Stimulated activated CD4-positive, alpha-beta T cell treated with anti-CD3 and anti-CD28 coated beads, Interleukin-12 subunit alpha, Interleukin-12 subunit beta, amount 100 ng/mL, for 4 hours (primary cell): ENCODE measurements at places on chromosomes 1 and 21.

DNA sequence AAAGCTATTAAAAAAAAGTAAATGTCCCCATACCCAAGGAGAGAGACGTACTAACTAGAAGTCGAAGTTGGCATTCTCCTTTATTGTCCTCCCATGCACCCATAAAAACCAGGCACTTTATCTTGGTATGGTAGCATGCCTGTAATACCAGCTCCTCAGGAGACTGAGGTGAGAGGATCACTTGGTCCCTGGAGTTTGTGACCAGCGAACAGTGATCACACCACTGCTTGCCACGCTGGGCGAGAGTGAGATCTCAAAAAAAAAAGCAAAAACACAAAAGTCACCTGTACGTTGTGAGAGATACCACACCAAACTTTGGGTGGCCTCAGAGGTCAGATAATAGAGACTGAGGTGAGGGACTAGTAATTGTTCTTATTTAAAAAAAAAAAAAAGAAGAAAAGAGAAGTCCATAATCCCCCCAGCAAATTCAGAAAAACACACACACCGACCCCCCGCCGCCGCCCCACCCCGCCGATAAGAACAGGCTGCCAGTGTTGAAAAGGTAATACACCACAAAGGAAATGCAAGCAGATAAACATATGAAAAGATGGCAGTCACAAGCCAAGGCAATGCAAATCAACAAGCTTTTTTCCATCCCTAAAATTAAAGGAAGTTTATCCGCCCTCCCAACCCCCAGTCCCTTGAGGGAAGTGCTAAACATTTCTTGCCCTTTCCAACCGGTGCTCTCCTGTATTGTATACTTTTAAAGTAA lies 3.6 kb downstream of the L1TD1 start:
- DNase-seq, result no peak

- peak; percentile 25 for DNase-seq
Measured at GRCh38 chr1:39230261-39231190, 26.0 kb downstream of the MACF1 start.

GRCh38 chr1:164660412-164660772 lies 101.4 kb downstream of the PBX1 start:
- no peak for DNase-seq

GRCh38 chr1:159763686-159764085 lies 17.1 kb upstream of the DUSP23 start:
- DNase-seq, result no peak

DNA sequence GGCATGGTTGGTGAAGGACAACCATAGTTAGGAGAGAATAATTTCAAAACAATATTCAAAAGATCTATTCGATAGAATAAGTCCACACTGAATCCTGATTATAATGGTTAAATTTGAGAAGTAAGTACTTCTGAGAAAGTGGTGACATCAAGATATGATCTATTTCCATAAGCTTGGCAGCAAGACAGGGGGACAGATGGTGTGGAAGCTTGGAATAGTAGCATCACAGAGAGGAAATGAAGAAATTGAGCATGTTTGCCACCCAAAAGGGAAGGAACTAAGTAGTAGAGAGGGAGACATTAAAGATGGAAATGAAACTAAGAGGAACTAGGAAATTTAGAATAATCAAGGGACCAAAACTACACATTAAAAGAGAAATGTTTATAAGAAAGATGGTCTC lies 94.5 kb downstream of the OLFM3 start:
- no peak for DNase-seq

DNA sequence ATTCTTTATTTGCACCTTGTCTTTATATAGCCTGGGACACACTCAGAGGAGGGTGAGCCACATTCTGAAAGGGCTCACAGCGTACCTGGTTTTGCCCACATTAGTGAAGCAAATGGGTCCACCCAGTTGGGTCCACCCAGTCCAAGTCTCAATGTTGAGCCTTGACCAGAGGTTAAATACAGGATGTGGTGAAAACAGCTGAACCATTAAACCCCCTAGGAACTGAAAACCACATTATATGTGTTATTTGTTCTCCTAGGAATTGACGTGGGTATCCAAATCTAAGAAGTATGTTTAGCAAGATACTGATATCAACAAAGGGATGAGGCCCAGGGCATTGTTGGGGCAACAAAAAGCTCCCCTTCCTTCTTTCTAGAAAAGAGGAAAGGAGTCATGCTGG lies 83.8 kb downstream of the SETD4 start:
- no peak for DNase-seq

DNA sequence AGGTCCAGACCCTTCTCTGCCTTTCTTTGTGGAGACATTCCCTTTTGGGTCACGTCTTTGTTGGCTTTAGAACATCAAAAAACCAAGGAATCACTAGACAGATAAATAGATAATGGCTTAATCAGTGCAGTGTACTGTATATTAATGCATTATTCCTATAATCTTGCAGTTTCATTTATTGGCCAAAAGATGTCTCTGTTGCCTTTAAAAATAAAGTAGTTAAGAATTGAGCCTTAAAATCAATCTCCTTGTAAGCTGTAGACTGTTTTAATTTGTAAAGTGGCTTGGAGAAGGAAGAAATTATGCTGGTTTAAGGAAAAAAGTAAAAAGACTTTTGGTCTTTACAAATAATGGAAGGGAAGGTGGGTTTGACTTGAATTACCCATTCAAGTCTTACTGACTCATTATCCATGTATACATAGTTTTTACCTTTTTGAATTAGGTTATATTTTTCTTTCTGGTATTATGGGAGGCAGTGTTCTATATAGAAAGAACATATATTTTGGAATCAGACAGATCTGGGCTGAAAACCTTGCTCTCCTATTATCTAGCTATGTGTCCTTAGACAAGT lies 84.6 kb downstream of the VPS13D start:
- no peak for DNase-seq

DNA sequence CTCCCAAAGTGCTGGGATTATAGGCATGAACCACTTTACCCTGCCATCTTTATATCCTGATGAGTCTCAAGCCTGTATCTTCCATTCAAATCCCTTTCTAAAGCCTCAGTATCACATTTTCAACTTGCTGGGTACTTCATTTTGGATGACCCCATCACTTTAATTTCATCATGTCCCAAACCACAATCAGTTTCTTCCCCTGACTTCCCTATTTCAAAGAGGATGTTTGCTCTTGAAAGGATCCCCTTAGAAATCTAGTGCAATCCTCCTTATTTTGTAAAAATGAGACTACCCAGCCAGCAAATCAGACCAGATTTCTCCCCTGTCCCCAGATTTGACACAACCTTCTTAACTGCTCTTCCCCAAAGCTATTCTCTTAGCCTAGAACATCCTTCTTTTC lies 7.0 kb upstream of the TRIT1 start:
- no peak for DNase-seq

DNA sequence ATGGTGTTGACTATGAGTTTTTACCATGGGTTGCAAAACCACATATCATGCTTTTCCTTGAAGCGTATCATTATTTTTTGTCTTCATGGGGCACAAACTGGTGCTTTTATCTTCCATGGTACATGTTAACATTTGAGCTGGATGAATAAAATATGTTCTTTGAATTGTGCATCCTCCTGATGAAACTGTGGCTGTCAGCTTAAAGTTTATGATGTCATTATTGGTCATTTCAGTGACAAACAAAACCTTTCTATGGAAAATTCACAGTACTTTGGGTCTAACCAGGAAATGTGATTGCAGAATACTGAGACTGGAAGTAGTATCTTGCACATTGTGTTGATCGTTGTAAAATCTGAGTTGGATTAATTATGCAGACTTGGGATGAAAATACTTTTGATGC lies 291.7 kb upstream of the ZRANB2 start:
- DNase-seq, result no peak

DNA sequence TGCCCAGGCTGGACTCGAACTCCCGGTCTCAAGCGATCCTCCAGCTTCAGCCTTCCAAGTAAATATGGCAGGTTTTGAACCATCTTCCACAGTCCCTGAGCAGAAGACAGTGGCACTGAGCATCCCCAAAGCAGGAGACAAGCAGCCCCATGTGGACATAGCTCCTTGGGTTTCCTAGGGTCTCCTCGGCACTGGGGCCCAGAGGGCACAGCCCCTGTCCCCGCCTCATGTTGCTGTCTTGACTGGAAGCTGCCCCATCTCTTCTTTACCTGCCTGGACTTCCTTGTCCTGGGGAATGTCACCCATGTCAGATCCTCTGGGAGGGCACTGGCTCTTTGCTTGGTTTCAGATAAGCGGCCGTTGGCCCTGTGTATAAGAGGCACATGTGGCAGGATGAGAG lies 263.7 kb upstream of the RAB4A start:
- DNase-seq, result no peak

GRCh38 chr1:9823943-9824701 lies at the start of gene CLSTN1:
CLSTN1 (minus strand) TSS chr1:9823965; CDS start chr1:9823733, 232 bp downstream.
- DNase-seq, result peak; percentile 90

DNA sequence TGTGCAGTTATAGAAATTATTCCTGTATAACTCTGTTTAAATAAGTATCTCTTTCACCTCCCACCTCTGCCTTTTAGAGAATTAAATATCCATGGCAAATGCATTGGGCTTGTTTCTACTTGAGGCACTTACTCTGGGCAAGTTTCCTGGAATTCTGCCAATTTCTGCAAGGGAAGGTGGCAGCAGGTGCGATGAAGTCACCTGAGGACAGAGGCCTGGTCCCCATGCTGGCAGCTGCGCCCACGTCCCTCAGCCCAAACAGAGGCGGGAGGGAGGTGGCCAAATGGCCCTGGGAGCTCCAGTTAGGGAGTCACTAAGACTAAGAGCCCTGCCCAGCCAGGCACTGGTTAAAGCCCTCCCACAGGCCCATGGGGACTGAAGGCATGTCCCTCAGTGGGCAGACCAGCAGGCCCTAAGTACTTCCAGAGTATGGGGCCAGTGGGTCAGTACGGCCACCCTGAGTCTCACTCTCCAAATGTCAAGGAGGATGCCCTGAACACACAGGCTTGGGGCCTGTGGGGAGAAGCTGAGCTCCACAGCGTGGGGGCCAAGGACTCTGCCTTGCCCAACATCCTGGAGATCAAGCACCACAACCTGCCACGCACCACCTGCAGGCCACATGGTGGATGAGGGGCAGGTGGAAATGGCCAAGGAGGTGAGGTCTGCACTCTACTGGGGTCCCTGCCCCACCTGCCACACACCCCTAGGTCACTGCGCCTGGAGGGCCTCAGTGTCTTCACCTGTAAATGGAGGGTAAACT lies 19.4 kb downstream of the ACOT7 start:
- DNase-seq, result no peak

- no peak for DNase-seq
Measured at GRCh38 chr21:28378026-28378425, 614.7 kb downstream of the LTN1 start.

DNA sequence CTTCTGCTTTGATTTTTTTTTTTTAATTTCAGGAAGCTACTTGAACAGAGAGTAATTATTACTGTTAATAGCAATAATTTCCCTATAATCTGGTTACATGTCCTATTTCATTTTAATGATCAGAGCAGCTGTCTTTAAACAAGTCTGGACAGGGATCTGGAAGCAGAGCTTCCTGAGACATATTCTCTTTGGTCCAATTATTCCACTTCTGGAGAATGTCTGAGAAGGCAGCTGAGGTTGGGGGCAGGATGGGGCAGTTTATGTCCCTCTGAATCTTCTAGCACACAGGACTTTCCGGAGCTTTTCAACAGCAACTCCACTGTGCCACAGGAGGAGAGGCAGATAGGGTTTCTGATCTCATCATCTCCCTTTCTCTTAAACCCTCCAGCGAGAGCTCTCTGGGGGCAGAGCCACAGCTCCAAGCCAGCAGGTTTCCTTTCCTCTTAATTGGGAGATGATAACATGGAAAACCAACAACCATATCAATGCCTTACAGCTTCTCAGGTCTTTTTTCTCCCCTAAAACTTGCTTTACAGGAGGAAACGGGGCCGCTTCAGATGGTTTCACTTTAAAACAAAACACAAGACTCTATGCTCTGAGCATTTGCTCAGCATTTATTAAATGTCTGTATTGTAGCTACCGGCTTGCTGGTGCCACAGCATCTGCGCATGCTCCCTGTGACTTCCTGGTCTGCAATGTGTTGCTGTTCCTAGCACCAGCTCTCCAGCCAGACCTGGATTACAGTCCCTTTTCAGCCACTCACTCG lies 425.7 kb upstream of the USP24 start:
- DNase-seq, result peak; percentile 20

DNA sequence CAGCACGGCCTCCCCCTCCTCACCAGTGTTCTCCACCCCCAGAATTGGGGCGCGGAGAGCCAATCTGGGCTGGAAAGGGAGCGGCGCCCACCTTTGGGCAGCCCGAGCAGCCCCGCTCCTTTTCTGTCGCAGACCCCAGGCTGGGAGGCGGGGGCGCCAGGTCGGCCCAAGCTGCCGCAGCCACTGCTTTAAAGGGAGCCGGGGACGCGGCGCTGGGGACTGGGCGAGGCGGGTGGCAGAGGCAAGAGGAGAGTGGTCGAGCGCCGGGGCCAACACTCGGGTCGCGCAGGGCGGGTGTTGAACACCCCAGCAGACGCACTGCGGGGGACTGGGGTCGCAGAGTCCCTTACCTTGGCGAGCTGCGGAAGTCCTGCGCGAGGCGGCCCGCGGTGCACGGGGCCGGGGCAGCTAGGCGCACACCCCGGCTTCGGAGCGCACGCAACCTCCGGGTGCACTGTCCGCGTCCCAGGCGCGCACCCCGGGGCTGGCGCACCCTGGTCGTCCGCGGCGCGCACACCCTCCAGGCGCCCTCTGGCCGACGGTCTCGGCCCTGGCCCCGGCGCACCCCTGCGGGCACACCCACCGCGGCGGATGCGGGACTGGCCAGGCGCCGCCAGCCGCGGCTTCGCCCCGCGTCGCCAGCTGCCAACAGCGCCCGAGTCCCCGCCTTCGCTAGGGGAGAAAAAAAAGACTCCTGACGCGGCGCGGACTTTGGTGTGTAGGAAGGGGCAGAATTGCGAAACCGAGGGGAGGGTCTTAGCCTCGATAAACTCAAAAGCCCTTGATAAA lies at the start of gene KANK4:
Gene KANK4 (minus strand): TSS at position 679 of the 789 bp plus-strand sequence. CDS start 37,870 bp downstream, outside the sequence.
- no peak for DNase-seq

DNA sequence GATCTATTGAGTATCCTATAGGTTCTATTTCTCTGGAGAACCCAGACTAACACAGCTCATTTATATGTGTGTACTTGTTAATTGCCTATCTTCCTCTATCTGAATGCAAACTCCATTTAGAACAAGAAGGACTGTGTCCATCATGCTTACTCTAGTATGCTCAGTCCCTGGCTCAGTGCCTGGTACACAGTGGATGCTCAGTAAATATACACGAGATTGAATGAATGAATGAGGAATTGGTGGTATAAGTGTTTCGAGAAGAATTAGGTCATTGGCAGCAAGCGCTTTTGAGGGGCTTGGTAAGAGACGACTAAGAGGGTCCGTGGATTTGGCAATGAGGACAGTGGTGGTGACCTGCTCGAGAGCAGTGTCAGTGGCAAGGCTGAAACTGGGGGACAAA lies 112.5 kb downstream of the CSMD2 start:
- DNase-seq, result no peak
